ENCODE measurements at places on chromosomes 5 and 9. TPM values are rescaled to one million over a fixed set of nuclear protein-coding genes. Genes with fewer than 3 reads are reported as not detected.

DNA sequence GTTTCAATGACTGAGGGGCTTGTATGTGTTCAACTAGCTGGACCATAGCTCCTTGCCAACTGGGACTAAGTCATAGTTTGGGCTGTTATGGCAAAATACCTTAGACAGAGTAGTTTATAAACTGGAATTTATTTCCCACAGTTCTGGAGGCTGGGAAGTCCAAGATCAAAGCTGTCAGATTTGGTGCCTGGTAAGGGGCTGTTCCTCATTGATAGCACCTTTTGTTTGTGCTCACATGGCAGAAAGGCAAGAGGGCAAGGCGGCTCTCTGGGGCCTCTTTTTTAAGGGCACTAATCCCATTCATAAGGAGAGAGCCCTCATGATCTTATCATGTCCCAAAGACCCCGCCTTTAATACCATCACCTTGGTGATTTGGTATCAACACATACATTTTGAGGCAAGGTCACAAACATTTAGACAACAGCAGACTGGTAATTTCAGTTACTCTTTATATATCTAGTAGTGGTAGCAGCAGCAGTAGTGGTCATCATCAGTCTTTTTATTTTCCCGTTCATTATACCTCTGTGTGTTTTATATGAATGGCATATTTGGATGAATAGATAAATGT, 477.0 kb downstream of the CCDC171 start:
- no peak for DNase-seq

GRCh38 chr9:86491468-86492266, 137.5 kb upstream of the TUT7 start:
- no peak for DNase-seq

The PPP2R2B gene
- total RNA-seq: 25.9 TPM

The AK8 gene
- total RNA-seq: 1.7 TPM

The MAP3K1 gene
- total RNA-seq: 26.7 TPM

- DNase-seq: no peak
Measured at GRCh38 chr5:76570153-76570552, 53.0 kb downstream of the F2RL2 start.

- DNase-seq: no peak
Measured at GRCh38 chr5:124849774-124850173, 103.3 kb upstream of the ZNF608 start.

The HRH2 gene
- total RNA-seq: 5.7 TPM

- DNase-seq: no peak
Measured at GRCh38 chr5:104937598-104937997, 1375.0 kb upstream of the NUDT12 start.

GRCh38 chr9:120477534-120478001, 102.4 kb downstream of the CDK5RAP2 start:
- DNase-seq: peak; percentile 67

DNA sequence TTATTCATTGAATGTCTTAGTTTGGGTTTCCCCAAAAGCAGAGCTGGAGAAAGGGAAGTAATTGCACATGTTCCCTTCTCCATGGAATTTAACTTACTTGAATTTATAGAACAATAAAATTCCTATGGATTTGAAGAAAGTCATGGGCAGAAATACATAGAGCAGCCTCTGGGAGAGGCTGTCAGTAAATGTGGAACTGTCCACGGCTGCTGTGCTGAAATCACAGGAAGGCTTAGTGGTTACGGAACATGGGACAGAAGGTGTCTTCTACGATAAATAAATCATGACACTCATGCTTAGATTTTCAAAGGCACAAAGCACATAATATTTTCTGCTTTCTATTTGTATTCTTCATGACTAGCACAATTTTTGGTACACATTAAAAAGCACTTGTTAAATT, 440.6 kb upstream of the IZUMO3 start:
- no peak for DNase-seq

- no peak for DNase-seq
Measured at GRCh38 chr5:107950776-107951175, 280.0 kb upstream of the EFNA5 start.

GRCh38 chr5:69493396-69494133, 975 bp downstream of the OCLN start:
- peak; percentile 49 for DNase-seq

GRCh38 chr5:173315495-173316338, 12.5 kb downstream of the STC2 start:
- no peak for DNase-seq

- no peak for DNase-seq
Measured at GRCh38 chr5:71013575-71013974, 11.6 kb downstream of the NAIP start.

The C8G gene
- 1.6 TPM for total RNA-seq

- no peak for DNase-seq
Measured at GRCh38 chr5:138177941-138178515, 402 bp downstream of the BRD8 start.

GRCh38 chr9:113543296-113543981, 79.9 kb downstream of the RGS3 start:
- no peak for DNase-seq

The LECT2 gene
- not detected for total RNA-seq

DNA sequence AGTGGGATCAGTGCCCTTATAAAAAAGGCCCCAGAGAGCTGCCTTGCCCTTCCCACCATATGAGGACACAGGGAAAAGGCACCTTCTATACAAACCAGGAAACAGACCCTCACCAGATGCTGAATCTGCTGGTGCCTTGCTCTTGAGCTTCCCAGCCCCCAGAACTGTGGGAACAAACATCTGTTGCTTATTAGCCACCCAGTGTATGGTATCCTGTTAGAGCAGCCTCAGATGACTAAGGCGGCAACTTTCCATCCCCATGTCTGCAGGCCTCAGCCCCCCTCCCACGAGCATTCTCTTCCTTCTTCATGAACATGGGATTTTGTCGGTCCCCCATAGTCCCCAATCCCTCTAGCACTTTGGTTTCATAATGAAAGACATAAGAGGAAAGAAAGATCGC, 202.5 kb upstream of the GAS1 start:
- DNase-seq: no peak

DNA sequence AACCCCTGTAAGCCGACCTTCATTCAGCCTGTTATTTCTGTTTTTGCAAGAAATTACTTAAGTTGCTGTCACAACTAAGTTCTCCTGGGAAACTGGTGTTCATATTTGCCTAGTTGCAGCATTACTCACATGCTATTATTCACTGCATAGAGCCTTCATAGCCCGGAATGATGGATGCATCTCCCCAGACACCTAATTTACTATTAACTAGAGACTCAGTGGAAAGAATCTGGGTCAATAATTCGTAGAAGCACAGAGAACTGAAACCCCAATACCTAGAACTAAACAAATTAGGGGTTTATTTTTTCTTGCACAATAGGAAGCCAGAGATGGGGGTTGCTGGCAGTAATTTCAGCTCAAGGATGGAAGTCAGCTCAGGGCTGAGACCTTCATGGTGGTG, 45.7 kb upstream of the FAM170A start:
- DNase-seq: no peak

DNA sequence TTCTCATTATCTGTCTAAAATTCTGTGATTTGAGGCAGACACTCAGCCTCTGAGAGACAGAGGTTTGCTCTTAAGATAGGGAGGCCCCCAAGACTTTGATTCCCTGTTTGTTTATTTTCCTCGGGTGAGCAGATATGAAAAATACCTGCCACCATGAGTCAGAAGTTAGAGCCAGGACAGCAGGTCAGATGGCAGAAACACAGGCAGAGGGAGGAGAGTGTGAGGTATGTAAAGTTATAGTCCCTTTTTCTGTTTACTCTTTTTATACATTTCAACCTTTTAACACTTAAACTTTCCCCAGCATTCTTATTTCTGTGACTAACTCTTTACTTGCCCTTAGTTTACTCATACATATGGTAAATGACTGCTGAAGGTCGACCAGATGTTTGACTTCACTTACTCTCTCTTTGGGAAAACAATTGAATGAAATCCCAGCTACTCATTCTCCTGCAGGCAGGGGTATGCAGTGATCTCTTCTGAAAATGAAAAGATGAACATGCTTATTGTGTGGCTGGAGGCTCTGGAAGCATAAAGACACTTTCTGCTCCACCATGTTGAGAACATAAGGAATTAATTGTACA, 383.8 kb downstream of the NTRK2 start:
- DNase-seq: no peak

DNA sequence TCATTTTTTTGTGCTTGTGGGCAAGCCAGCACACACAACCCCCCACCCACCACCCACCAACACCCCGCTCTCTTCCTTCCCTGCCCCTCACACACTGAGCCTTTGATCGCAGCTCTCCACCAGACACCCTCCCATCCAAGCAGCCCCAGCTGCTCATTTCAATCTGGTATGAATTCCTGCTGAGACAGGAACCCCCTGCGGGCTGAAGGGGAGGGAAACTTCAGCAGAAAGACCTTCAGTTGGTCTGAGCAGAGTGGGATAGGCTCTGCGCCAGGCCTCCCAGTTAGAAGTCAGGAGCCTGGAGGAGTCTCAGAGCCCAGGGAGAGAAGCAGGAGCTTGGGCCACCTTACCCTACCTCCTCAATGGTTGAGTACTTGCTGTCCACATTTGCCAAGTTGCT, 7.2 kb downstream of the PCDHGC5 start:
- no peak for DNase-seq

The GDA gene
- total RNA-seq: 6.6 TPM

GRCh38 chr9:121738968-121739367, 87.5 kb downstream of the DAB2IP start:
- DNase-seq: no peak

- DNase-seq: peak; percentile 77
Measured at GRCh38 chr9:128863647-128864046, 18.1 kb downstream of the KYAT1 start.

DNA sequence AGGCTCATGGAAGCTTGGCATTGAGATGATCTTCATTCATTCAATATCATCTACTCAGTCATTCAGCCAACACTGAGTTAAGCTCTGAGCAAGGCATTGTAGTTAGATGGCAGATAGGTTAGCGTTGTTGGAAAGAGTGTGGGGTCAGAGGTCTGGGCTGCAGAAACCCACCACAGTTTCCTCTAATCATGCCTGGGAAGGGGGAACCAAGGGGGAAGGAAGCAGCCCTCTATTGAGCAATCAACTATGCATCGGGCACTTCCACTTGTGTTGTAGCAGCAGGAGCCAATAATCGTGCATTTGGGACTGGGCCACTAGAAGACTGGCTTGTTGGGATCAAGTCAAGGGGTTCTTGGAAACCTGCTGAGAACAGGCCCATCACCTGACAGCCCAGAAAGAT, 139.1 kb downstream of the PIP5K1B start:
- no peak for DNase-seq

- DNase-seq: no peak
Measured at GRCh38 chr9:89975630-89976029, 370.8 kb downstream of the GADD45G start.

The DIPK1B gene
- total RNA-seq: 6.6 TPM

DNA sequence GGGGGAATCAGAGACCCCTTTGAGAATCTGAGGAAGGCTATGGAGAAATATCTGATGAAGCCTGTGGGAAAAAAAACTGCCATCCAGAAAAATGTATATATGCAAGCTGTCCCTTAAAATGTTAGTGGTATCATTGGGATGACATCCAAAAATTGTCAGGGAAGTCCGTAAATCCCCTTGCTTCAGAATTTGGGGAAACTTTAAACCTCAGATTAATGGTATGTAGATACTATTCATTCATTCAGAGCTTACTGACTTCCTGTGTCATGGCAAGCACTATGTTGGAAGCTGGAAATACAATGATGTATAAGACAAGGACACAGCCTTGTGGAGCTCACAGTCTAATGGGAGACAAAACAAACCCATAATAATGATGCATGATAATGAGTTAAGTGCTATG, 10.9 kb upstream of the MOB3B start:
- DNase-seq: no peak

GRCh38 chr9:88425538-88425950, 37.3 kb downstream of the SPIN1 start:
- no peak for DNase-seq

DNA sequence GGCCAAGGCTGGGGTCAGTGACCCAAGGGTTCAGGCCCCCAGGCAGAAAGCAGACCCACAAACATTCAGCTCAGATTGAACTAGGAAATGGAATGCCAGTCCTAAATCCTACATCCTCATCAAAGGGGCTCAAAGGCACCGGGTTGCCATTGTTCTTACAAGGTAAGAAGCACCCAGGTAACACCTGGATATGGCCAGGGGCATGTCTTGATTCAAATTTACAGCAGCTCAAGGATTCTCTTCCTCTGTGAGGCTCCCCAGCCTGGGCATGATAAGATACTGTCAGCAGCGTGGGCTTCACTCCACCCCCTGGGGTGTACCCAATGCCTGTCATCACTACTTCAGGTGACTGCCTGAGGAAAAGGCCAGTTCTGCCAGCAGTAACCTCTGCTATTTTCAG, 92.1 kb upstream of the FSTL4 start:
- no peak for DNase-seq

The RGS7BP gene
- total RNA-seq: 7.5 TPM
